ENCODE measurements at places on chromosomes 5 and 9.

GRCh38 chr5:143567583-143568504 lies 164.4 kb upstream of the NR3C1 start:
- no peak for DNase-seq

DNA sequence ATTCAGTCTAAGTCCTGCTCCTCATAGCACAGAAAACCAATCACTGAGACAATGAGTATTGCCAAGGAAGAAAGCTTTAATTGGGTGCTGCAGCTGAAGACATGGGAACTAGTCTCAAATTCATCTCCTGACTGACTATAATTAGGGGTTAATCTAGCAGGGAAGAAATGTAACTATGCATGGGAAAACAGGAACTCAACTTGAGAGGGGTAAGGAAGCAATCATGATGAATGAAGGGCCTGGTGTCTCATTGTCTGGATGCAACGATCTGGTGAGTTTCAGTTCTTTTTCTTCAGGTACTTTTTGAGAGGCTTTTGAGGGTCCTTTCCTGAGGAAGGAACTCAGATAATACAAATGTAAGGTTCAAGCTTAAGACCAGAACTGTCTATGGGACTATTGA lies 24.0 kb upstream of the OCLN start:
- no peak for DNase-seq

GRCh38 chr9:37650873-37651768 lies at the start of gene FRMPD1:
Gene FRMPD1, plus strand, starts transcription at chr9:37650954. Its CDS starts 41,688 bp downstream, at chr9:37692642.
- DNase-seq = peak; percentile 57

GRCh38 chr5:134917070-134917815 lies 12.3 kb downstream of the PCBD2 start:
- DNase-seq = no peak

DNA sequence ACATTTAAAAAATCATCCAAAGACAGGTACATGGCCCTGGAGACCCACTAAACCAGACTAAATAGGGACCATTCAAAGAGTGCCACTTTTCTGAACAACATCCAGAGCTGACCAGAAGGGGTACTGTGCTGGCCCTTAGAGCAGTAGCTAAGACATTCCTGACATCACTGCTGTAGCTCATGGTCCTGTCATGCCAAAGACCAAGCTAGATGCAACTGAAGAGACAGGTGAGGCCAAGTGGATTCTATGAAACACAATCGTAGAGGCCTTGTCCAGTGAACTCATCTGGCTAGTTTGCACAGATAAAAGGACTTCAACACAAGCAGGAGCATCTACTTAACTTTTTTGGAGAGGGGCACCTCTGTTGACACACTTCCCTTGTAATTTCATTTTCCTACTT lies 43.3 kb downstream of the G3BP1 start:
- no peak for DNase-seq

All from activated naive CD4-positive, alpha-beta T cell treated with Interleukin-2 at 50 U/mL for 16 hours (primary cell).